ENCODE measurements at places on chromosomes 7 and 10.

- no peak for DNase-seq
Measured at GRCh38 chr10:17335065-17335464, 107.0 kb downstream of the VIM start.

DNA sequence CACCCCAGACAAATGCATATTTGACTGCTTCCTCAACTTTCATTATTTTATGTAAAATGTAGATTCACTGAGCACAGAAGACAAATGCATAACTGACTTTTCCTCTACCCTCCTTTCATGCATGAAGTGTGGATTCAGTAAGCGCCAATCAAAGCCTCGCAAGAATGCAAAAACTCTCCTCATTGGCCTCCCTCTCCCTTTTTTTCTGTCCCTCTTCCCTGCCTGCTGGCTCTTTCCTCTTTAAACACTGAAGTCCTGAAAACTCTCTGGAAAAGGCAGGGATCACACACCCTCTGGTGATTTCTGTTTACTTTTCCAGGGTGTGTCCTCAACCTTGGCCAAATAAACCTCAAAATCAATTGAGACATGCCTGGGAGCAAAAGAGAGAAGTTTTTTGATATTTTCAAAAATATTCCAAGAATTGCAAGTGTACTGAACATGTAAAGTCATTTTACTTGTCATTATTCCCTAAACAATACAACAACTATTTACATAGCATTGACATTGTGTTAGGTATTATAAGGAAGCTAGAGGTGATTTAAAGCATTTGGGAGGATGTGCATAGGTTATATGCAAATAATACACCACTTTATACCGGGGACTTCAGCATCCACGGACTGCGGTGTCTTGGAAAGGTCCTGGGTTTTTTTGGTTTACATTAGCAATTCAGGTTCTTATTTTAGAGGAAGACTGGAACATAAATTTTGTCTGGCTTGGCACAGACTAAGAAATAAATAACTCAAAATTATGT, 71.4 kb downstream of the SEC61G start:
- DNase-seq, result no peak

- no peak for DNase-seq
Measured at GRCh38 chr7:84393786-84394185, 199.2 kb upstream of the SEMA3A start.

DNA sequence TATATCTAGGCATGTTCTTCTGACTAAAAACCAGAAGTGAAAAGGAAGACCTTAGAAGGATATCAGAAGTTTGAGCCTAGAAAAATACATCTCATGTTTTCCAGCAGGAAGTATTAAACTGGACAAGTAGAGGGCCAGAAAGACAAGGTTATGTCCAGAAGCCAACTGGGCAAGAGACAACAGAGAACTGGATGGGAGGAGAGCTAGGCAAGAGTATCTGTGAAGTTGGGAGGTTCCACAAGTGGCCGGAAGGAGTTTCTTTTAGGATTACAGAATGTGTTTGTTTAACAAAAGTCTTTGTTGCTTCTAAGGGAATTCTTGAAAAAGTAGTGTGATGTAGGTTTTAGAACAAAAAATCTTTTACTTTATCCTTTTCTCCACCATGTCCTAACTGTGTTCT, 86.4 kb downstream of the CYP26A1 start:
- DNase-seq, result no peak

DNA sequence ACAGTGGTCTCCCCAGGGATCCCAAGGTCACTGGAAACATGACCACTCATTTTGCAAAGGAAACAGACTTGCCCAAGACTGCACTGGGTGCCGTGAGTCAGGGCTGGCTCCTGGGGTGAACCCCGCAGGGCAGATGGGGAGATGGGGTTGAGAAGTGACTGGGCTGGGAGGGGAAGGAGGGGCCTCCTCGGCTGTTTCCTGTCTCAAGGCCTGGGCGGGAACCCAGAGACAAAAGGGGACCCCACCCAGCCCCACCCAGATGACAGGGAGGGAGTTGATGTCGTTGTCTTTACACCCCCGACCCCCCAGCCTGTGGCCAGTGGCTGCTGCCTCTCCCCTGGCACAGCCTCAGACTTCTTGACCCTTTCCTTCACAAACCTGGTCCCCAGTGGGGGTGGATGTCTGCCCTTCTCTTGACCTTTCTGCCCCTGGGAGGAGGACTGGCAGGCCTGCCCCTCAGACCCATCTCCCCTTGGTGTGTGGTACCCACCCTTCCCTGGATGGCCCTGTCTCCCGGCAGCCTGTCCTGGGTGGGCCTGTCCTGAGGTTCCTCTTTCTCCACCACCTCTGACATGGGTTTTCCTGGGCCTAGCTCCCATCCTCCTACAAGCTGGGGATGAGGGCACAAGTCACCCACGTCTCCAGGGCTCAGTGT, 1.4 kb downstream of the MYO1G start:
- DNase-seq, result no peak

GRCh38 chr7:26696161-26696560, 168.2 kb downstream of the SKAP2 start:
- DNase-seq, result no peak

- DNase-seq, result no peak
Measured at GRCh38 chr7:94048755-94049154, 44.6 kb upstream of the BET1 start.

DNA sequence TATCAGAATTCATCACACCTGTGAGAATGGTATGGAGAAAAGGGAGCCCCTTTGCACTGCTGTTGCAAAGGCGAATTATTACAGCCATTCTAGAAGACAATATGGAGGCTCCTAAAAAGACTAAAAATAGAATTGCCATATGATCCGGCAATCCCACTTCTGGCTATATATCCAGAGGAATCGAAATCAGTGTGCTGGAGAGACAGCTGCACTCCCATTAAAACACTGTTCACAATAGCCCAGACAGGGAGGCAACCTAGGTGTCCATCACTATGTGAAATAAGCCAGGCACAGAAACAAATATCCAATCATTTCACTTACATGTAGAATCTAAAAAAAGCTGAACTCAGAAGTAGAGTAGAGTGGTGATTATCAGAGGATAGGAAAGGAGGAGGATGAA, 26.0 kb upstream of the GJD4 start:
- DNase-seq, result no peak

- peak; percentile 26 for DNase-seq
Measured at GRCh38 chr7:123749537-123749857, 694 bp upstream of the WASL start.

GRCh38 chr7:42494736-42495135, 257.7 kb upstream of the GLI3 start:
- no peak for DNase-seq

DNA sequence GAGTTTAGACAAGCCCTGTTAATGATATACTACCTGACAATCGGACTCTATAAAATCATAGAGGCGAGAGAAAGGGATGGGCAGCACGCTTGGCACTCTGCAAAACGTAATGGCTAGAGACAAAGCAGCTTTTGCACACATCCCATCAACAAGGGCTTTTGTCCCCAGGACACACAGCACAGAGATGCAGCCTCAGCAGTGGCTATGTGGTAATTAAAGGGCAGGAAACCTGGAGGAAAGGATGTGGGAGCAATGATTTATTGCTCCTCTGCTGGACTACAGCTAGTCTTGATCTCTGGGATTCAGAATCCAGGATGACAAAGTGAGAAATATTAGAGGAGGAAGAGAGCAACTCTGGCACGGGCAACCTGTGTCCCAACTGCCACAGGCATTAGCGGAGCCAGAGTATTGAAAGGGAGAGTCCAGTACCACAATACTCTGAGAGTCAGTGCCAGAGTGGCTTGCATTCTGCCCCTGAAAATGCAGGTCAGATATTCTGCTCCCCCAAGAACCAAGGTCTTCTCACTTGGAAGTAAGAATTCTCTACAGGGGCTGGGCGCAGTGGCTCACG, 96.5 kb downstream of the ARMH3 start:
- DNase-seq, result peak; percentile 5

- no peak for DNase-seq
Measured at GRCh38 chr7:157394246-157395191, 57.7 kb downstream of the DNAJB6 start.

GRCh38 chr10:19651549-19651948, 164.7 kb upstream of the PLXDC2 start:
- no peak for DNase-seq

GRCh38 chr7:27068259-27068658, 27.5 kb downstream of the HOXA1 start:
- DNase-seq, result no peak

DNA sequence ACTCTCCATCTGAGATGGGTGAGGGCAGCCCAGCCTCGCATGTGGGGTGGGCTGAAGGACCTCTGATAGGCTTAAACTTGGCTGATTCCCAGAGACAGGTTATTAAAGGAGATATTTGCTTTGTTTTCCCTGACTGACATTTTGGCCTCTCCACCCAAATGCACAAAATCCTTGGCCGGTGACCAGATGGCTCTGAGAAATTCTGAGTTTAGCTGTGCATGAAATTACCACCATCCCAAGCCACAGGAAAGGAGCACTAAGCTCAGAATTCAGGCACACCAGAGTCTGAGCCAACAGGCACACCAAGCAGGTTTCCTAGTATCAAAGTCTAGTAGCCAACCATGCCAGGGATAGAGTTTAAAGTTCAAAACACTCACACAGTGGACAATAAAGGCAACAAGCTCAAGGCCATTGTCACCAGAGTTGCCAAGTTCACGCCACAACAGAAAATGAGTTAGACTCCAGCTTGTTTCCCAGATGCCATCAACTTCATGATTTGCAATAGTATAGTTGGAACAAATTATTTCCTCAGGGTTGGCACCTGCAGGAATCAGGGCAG, 387.6 kb downstream of the KCNMA1 start:
- no peak for DNase-seq

GRCh38 chr10:112589081-112589480, 142.1 kb downstream of the VTI1A start:
- no peak for DNase-seq

GRCh38 chr7:20140291-20141001, 76.7 kb downstream of the MACC1 start:
- DNase-seq, result no peak

DNA sequence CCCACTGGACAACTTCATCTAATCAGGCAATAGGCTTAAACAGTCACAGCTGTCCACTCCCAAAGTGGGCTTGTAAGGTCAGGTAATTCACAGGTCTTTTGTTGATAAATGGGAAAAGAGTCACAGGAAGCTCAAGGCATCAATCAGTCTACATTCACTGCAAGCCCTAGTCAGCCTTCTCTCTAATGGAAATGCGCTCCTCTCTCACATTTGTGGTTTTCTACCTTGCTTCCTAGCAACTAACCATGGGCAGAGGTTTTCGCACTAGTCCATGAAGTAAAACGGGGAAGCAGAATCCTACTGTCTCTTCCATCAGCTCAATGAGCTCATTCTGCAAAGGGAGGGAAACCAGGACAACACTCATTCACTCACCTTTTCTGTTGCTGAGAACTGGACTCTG, 53.5 kb upstream of the APBB1IP start:
- no peak for DNase-seq

GRCh38 chr7:100875356-100875751, 451 bp downstream of the SRRT start:
- DNase-seq, result no peak

- no peak for DNase-seq
Measured at GRCh38 chr7:78345979-78346378, 547.4 kb downstream of the PHTF2 start.

- no peak for DNase-seq
Measured at GRCh38 chr7:128384726-128385125, 23.2 kb upstream of the PRRT4 start.
